Ovary (tissue), 10 donors: ENCODE measurements at places on chromosomes 12 and 14. TPM values are rescaled to one million over a fixed set of nuclear protein-coding genes. Genes with fewer than 3 reads are reported as not detected.

The TTC6 gene
- 0.92 TPM for total RNA-seq

The MAX gene
- total RNA-seq: 168 TPM

The SDR9C7 gene
- total RNA-seq: 0.25 TPM

The TBX5 gene
- 0.18 TPM for total RNA-seq

The NPAS3 gene
- 8.4 TPM for total RNA-seq

The SVOP gene
- total RNA-seq: not detected

The ZC2HC1C gene
- 0.76 TPM for total RNA-seq

The TRPV4 gene
- 0.18 TPM for total RNA-seq

The CAPZA3 gene
- not detected for total RNA-seq

The C1R gene
- 759 TPM for total RNA-seq

The CLEC2A gene
- total RNA-seq: not detected

The HOXC12 gene
- total RNA-seq: not detected

The SMCO3 gene
- total RNA-seq: not detected

The GUCY2C gene
- not detected for total RNA-seq

The MYF6 gene
- total RNA-seq: not detected

The PTGDR gene
- 0.52 TPM for total RNA-seq

The BIN2 gene
- 1.1 TPM for total RNA-seq
